ENCODE measurements at places on chromosomes 11 and 22.

DNA sequence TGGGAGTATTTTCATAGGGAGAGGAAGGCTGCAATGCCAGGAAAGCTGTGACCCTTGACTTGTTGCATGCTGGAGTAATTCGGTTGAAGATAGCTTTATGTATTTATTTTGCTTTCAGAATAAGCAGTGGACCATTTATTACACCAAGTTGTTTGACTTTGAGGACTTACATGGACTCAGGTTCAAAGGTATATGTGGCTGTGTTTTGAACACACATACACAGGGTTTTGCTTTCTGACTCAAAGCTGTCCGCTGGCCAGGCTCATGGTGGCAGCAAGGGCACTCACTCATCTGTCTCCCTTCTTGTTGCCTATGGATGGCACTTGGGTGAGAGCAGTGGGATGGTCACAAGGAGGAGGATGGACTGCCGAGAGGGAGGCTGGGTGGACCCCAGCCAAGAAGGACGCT is 6.5 kb downstream of the TIMP3 start:
- DNase-seq = no peak

GRCh38 chr11:122337704-122338103 is 221.7 kb upstream of the BLID start:
- DNase-seq = no peak

- DNase-seq = no peak
These were observed 2.8 kb downstream of the KCTD14 start for GRCh38 chr11:78020246-78020645.

DNA sequence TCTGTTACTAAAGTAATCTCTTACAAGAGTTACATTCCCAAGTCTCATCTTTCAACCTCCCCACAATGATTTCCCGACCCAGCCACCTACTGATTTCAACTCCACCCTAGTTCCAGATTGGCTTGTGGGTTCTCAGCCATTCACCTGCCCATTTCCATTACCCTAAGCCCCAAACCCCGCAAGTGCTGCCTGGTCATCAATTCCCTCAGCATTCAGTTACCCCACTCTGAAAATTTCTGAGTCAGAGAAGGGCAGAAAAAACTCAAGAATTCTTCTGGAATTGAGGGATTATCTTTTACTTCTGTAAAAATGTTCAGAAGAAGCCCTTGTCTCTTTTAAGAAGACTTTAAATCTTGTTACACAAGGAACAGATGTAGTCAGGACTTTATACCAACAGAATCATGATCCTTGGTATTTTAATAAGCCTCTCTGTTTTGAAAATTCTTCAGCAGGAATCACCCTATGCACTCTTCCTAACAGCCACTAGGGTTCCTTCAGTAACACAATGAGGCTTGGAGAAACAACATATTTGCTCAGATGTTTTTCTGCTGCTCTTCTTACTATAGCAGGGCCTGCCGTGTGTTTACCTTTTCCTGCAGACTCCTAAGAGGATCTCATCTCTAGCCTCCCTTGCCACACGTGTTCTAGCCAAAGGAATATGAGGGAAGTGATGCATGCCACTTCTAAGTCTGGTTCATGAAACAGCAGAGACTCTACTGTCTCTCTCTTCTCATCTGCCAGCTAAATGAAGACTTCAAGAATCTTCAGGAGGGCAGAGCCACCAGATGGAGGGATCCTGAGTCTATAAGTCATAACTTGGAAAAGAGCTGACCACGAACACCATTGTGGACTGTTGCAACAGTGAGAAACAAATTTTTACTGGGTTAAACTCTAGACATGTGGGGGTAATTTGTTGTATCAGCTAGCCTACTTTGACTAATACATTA is 29.3 kb upstream of the PAMR1 start:
- peak; percentile 47 for DNase-seq

DNA sequence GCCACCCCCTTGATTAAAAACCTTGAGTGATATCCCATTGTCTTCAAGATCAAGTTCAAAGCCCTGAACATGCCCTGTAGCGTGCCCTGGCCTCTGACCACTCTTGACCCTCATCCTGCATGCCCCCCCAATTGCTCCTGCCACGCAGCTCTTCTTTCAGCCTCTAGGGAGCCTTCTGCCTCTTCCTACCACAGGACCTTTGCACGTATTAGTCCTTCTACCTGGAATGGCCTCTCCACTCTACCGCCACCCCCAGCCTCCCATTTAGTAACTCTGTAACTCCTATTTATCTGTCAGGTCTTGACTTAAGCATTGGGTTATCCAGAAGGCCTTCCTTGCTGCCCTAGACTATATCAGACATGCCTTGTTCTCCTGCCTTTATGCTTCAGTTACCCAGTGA is 203.6 kb downstream of the TRIM29 start:
- DNase-seq = no peak

DNA sequence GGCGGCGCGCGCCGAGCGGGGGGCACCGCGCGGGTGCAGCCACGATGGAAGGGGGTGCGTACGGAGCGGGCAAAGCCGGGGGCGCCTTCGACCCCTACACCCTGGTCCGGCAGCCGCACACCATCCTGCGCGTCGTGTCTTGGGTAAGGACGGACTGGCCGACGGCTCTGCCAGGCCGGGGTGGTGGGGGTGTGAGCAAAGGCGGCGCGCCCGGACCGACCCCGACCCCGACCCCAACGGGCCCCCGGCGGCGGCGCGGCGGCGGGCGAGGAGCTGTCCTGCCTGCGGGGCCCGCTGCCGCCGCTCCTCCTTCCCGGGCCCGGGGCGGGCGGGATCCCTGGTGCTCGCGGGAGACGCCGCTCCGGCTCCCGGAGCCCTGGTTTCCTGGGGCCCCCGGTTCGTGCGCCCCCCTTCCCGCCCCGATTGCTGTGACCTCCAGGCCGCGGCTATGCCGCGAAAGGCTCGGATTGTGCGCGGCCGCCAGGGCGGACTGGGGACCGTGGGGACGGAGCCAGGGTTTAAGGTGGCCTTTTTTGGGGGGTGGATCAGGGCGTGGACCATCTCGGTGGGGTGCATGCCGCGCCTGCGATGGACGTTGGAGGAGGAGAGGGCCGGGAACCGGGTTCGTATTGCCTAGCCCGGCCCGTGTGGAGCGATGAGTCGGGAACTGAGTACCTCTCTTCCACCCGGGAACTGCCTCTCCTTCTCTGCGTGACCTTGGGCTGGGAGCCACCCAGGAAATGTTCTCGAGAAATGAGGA is at the start of gene SYNGR1:
Gene SYNGR1, plus strand, starts transcription at position 25 of the 760 bp plus-strand sequence. Its CDS starts 20 bp downstream, at position 45.
- DNase-seq = no peak

DNA sequence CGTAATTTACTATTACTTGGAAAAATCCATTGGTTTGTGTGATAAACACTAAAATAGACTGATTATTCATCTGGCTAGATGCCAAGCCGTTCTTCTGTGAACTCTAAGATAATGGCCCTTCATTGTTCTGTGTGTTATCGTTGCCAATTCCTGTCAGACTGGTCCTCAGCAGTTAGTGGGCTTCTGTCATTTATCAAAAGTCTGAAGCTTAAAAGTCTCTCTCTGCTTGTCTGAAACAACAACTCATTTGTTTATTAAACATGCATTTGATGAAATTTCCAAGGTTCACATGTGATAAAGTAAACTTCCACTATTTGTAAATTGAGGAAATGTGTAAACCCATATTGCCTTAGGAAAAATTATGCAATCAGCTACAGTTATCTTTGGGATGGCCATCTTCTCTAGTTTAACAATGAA is 21.1 kb upstream of the RDX start:
- no peak for DNase-seq

- DNase-seq = no peak
These were observed 70.0 kb downstream of the MICAL3 start for GRCh38 chr22:17954200-17954859.

DNA sequence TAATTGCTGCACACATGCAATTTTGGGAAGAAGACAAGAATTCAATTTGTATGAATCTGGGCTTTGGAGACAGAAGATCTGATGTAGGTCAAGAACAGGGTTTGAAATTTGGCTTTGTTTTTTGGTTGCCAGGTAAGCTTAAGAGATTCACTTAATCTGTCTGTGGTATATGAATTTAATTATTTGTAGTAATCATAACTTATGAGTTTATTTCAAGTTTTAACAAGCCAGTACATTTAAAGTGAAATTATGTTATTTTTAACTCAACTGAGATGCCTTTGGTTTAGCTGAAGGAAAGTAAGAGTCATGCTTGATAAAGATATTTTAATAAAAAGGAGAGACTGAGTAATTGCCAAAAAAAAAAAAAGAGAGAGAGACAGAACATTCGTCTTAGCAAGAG is 384.1 kb downstream of the LUZP2 start:
- no peak for DNase-seq

DNA sequence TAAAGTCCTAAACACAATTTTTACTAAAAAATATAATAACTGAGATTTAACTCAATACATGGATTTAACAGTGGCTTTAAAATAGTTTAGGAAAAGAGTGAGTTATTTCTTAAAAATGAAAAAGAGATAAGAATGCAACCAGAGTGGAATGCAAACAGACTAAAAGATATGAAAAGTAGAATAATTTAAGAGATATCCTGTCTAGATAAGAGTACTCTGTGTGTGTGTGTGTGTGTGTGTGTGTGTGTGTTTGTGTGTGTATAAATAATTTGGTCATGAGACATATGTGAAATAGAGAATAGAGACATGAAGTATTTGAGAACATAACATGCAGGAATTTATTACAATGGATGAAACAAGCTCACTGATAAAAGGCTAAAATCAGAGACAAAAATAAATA is 986.9 kb upstream of the CHORDC1 start:
- no peak for DNase-seq

GRCh38 chr22:26985206-26985605 is 327.8 kb downstream of the MIAT start:
- DNase-seq = no peak

DNA sequence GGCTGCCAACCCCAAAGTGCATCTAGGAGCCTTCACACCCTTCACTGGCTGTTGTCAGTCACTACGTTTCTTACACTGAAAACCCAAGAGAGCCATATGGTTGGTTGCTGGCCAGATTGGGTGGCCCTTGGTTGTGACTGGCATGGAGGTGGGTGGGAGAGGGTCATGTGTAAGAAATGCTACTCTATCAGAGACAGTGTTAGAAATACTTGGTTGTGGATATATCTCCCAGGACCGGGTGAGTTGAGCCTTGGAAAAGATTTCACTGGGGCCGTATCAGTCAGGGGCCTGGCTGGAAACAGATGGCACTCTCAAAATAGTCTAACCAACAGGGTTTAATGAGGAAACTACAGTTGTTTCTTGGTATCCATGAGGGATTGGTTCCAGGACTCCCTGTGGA is 15.2 kb downstream of the ENDOD1 start:
- DNase-seq = no peak

DNA sequence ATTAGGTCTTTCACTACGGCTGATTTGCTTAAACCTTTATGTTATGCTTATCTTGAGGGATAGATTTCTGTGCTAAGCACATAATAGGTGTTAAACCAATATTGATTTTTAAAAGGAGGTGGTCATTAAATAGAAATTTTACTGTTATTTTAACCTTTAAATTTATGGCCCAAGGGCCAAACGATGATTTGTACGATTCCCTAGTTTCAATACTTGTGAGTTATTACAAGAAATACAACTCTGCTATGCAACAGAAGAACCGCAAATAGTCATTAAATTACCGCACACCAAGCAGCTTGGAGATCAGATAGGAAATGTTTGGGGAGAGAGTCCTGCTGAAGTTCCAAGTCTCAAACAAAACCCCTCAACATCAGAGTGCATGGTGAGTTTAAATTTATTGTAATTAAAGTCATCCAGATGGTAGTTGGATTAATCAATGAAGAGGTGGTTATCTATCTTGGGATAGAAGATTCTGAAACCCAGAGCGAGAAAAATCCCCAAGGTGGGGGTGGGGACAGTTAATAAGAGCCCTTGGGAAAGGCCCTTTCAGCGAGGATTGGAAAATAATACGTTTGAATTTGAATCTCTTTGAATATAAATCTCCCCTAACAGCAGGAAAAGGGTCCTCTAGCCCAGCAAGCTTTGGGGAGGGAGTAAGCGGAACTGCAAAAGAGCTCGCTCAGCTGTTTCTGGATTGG is 805 bp upstream of the QSER1 start:
- DNase-seq = no peak

DNA sequence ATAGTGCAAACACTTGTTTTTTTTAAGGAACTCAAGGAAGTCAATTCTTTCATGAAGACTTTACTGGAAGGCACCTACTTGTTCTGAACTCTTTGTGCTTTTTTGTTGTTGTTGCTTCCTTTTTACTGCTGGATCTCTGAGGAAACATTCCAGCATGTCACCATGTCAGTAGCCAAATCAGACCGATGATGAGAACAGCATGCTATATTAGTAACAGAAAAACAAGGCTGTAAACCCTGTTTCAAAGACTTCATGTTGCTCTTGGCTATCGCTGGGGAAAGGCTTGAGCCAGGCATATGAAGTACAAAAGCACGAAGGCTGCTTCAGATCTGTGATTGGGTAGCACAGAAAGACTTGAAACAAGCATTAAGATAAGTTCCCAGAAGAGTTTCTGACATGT is 125.6 kb upstream of the SLC5A12 start:
- peak; percentile 78 for DNase-seq

- DNase-seq = no peak
These were observed 2.0 kb upstream of the LARGE1 start for GRCh38 chr22:33922349-33922681.

- DNase-seq = no peak
These were observed 63.7 kb downstream of the COPB1 start for GRCh38 chr11:14435717-14436512.

DNA sequence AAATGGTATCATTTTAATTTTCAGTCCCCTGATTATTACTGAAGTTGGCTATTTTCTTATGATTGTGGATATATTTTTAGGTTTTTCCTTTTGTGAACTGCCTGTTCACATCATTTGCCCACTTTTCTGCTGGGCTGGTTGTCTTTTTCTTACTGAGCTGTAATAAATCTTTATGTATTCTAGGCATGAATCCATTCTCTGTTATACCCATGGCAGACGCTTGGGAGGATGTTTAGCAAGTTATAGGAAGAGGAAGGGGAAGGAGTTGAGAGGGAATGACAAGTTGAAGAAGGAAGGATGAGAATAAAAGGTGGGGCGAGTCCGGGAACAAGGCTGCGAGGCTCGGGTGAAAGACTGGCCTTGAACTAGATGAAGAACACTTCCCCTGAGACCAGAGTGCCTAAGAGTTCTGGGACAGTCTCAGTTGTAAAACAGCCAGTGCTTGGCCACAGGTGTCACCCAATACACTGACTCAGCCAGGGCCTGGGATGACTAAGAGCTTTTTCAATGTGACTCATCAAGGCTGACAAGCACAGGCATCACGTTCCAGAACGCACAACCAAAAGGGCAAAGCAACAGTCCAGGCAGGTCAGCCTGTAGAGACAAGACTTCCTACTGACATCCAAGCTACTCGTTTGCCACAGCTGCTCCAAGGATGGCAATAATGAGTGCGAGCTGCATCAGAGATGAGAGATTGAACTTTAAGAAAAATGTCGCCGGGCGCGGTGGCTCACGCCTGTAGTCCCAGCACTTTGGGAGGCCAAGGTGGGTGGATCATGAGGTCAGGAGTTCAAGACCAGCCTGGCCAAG is 35.2 kb downstream of the LRFN4 start:
- DNase-seq = peak; percentile 86

DNA sequence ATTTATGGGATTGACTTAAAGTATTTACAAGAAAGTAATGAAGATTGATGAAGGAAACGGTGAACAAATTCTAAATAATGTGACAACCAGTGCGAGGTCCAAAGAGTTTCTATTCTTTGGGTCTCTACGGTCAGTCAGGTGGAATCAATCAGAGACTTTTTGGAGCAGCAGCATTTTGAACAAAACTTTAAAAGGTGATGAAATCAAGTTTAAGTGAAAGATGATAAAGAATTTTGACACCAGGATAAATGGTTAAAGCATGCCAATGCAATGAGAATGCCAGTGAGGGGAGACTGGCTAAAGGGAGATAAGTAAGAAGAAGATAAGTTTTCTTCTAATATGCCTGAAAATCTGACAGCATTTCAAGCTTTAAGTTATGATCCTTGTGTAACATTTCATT is 67.9 kb downstream of the DCUN1D5 start:
- DNase-seq = no peak
